Testis (tissue), 5 donors: ENCODE measurements at places on chromosomes 1 and 21.

GRCh38 chr1:47779613-47780012 lies 217.6 kb downstream of the TRABD2B start:
- no peak for DNase-seq

DNA sequence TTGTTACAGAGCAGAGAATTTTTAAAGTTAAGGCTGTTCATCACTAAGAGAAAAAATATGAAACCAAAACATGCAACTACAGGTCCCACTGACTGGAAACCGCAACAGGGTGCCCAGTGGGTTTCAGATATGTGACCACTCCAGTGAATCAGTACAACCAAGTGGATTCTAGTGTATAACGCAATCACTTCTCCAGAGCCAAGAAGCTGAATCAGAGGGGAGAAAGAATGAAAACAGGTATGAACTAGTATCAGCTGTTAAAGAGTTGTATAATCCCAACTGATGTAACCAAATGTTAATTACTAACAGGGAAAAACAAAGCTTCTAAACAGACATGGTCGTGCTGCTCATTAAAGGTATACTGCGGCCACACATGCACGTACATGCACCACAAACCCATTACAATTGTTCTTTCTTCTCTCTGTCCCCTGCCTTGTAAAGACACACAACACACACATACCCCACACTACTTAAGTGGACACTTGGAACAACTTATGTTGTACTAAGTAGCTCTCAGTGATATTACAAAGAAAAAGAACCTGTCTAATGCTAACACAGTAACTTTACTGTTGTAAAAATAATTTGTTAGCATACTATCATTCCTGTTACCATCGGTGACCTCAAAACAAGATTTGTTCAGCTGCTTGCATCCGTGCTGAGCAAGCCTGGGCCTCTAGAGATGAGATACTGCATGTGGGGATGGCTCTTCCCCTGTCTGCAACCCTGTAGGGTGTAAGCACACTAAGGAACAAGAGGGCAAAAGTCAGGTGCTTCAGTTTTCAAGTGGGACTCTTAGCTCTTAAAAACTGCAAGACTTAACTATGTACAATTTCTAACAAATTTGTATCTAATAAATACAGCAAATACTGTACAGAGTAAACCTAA lies 74.2 kb downstream of the PTPN14 start:
- no peak for DNase-seq

DNA sequence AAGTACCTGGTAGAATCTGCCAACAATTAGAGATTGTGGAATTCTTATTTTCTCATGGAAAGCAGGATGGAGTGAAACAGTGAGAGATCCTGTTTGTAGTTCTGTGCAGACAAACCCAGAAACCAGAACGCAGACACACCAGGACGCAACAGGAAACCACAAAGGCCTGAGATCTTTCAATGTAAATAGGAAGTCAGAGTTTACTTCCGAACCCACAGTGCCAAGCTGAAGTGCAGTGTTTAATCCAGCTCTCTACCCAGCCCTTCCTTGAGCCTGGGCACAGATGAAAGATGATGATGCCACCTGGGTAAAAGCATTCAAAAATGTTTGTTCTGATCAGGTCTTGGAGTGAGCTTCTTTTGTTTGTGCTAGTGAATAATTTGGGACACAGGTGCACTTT lies 244.2 kb upstream of the HOOK1 start:
- DNase-seq = peak; percentile 23

DNA sequence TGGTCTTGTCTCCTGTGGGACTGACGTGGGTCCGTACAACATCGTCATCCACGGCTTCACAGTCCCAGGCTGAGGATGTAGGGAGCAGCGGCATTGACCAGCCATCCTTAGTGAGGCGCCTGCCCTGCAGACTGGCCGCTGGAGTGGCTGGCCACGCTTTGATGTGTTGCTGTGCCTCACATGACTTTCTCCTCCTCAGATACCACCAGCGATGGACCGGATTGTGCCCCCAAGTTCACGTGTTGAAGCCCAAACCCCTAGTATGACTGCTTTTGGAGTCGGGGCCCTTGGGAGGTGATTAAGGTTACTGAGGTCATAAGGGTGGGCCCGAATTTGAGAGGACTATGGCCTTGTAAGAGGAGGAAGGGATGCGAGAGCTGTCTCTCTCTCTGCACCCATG lies 122.5 kb downstream of the PCBP3 start:
- no peak for DNase-seq

DNA sequence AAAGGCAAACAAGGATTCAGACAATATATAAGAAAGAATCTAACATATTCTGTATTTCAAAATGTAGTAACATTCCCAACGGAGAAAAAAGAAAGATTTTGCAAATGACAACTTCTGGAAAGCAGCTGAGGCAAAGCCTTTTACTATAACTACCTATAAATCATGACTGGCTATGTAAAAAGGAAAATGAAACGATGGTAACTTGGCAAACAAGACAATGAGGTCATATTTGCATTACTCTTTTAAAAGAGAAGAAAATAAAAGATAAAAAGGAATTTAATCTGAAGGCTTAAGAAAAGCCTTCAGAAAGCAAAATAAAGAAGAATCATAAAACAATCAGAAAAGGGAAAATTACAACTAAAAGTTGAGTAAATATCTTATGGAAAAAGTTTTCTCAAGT lies 25.1 kb upstream of the ASPM start:
- no peak for DNase-seq

DNA sequence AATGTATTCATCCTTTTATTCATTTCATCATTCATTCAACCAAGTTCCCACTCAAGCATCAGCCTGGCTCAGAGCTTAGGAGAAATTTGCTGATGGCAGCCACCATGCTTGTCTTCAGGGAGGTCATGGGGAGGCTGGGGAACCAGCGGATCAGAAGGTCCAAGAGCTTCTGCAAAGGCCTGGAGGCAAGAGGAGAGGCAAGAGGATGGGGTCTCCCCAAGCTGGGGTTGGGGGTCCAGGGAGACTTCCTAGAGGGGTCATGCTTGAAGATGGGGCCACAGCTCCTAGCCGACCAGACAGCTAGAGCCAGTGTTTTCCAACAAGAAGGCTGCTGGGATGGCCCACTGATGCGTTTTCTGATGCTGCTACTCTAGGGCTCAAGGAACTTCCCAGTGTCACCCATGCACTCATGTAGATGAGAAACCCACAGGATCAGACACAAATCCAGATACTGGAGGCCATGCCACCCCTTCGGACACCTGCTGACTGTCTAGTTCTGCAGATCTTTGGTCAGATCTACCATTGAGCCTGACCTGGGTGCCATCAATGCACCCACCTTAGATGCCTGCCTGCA lies 315.2 kb downstream of the AJAP1 start:
- no peak for DNase-seq

DNA sequence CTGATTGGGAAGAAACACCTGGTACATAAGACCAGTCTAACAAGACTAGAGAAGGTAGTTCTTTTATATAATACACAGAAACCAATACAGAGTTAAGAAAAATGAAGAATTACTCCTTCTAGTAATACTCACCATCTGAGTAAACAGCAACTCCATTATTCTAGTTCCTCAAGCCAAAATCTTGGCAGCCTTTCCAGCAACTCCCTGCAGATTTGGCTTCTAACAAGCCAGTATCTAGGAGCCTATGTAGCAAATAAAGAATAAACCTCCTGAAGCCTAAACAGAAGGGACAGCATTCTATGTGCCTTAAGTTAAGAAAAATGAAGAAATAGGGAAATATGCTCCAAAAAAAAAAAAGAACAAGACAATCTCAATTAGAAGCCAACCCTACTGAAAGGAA lies 24.5 kb downstream of the ERO1B start:
- peak; percentile 32 for DNase-seq

GRCh38 chr1:84202126-84202525 lies 58.1 kb downstream of the PRKACB start:
- DNase-seq = no peak

GRCh38 chr1:232383455-232384123 lies 246.3 kb downstream of the SIPA1L2 start:
- DNase-seq = no peak

GRCh38 chr1:197141575-197141974 lies 4.9 kb downstream of the ASPM start:
- no peak for DNase-seq

DNA sequence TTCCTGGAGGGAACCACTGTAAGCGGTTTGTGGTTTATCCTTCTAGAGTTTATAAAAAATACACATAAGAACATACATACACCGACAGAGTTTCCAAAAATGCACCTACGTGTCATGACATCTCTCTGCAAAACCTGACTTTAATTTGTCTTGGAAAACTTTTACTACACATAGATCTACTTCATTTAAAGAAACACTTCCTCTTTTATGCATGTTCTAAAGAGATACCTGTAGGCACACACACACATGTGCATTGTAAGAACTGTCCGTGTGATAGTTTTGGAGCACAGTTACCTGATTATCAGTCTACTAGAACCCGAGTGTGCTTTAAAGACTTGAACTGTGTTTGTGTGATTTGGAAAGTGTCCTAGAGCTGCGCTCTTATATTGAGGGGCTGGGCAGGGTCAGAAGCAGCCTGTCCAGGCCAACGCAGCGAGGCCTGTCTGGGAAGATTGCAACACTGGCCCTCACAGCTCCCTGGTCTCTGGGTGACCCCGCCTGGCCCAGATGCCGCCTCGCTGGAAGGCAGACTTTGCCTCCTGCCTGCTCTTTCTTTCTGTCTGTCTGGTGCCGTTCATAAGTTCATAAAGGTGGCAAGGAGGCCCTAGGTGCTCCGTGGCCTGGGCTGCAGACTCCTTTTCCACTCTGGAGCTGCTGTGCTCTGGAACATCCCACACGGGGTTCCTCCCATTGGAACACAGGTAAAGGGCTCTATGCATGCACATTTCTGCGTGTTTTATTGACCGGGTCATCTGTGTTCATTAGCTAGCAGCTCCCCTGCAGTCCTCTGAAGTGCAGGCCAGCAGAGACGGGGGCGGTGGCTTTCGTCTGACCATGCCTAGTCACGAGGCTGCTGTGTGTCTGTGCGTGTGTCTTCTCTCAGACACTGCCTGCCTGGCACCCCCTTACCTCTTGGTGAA lies 46.3 kb downstream of the AGPAT3 start:
- DNase-seq = peak; percentile 68

- peak; percentile 34 for DNase-seq
Measured at GRCh38 chr1:224432672-224433040, 1.9 kb downstream of the WDR26 start.

- peak; percentile 76 for DNase-seq
Measured at GRCh38 chr1:21217812-21218596, 41.3 kb upstream of the EIF4G3 start.

GRCh38 chr1:236552096-236552495 lies 28.3 kb downstream of the LGALS8 start:
- DNase-seq = no peak
